Regular cardiac myocyte (primary cell): ENCODE measurements at places on chromosomes 2 and 18. TPM values are rescaled to one million over a fixed set of nuclear protein-coding genes. Genes with fewer than 3 reads are reported as not detected.

Gene PLA2R1
- total RNA-seq: 4.2 and 17.2 TPM in 2 replicates

Gene NDC80
- total RNA-seq: 4.5 and 45.1 TPM in 2 replicates

Gene TRIM43
- not detected in 2 replicates for total RNA-seq

Gene KCNG2
- 0.19 and 1.1 TPM in 2 replicates for total RNA-seq

Gene BMP10
- total RNA-seq: not detected in 2 replicates

Gene ANXA4
- total RNA-seq: 43.1 and 74.6 TPM in 2 replicates
